ENCODE measurements at places on chromosomes 16 and 17.

DNA sequence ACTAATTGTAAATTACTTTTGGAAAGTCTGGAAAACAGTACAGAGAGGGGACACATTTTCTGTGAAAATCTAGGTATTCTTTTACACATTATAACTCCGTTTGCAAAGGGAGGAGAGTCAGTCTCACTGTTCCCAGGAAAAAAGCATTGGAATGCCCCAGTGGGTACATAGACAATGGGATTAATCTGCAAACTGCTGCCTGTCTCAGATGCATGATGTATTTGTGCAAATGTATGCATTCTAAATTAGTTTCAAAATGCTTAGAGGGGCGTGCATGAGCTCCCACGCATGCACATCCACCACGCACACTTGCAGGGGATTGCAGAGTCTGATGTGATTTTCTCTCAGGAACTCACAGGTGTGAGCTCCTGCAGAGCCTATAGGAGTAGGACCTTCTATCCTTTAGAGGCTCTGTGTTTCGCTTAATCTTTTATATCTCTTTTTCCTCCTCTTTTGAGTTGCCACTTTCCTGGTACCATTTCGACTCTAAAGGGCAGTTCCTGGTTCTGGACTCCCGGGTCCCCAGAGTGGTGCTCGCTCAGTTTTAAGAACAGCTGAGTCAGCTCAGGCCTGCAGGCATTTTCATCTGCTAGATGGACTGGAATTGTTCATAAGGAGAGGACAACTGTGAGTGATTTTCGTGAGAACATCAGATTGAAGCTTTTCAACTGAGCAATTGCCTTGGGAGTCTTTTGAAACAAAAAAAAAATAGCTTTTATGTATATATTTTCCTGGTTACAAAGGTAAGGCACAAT lies 1.1 kb downstream of the BCO1 start:
- no peak for DNase-seq

DNA sequence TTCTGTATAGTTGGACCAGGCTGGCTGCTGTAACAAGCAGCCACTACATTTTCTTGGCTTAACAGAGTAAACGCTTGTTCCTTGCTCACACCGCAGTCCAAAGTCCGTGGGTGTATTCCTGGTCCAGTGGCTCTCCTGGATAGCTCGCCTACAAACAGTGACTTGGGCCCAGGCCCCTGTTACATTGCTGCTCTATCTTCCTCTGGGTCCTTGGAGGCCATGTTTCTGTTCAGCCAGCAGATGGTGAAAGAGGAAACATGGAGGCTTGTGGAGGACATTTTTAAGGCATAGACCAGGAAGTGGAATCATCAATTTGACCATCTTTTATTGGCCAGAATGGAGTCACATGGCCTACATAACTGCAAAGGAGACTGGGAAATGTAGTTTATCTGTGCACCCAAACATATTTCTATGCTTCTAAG lies 55.1 kb downstream of the ATP2C2 start:
- DNase-seq, result no peak

DNA sequence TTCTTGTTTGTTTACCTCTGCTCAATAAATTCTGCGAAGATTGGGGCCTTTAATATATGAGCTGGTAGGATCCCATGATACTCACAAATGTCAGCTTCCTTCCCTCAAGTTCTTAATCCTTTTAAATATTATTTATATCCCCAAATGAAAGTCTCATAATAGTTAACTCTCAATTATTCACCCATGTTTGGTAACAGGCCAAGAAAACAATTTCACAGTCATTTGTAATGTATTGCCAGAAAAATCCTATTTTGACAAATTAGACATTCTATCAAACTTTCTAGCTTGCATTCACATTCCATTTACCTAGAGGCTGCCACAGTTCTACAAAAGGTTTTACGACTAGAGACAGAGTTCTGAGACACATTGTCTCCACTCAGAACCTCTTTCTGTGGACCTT lies 441.2 kb downstream of the UTP18 start:
- no peak for DNase-seq

- no peak for DNase-seq
Observed at GRCh38 chr16:12523002-12523401, 280.7 kb downstream of the CPPED1 start.

- DNase-seq, result no peak
Observed at GRCh38 chr16:66026211-66026610, 340.3 kb upstream of the CDH5 start.

DNA sequence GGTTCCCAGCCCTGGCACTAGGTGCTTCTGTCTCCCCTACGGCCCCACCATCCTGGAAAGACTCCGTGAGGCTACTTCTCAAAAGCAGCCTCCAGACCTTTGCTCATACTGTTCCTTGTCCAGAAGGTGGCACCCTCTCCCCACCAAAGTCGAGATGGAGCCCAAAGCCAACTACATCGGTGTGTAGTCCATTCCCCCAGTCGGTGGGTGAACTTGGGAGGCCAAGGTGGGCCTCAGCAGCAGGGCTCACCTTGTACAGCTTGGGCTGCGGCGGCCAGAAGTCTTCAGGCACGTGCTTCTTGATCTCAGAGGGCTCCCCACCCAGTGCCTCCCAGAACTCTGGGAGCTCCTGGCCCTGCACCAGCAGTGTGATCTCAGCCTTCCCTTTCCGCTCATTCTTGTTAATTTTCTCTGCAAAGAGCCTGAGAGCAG lies 10.2 kb downstream of the FLII start:
- DNase-seq, result peak; percentile 1

- no peak for DNase-seq
Observed at GRCh38 chr16:24936151-24936550, 79.0 kb downstream of the ARHGAP17 start.

DNA sequence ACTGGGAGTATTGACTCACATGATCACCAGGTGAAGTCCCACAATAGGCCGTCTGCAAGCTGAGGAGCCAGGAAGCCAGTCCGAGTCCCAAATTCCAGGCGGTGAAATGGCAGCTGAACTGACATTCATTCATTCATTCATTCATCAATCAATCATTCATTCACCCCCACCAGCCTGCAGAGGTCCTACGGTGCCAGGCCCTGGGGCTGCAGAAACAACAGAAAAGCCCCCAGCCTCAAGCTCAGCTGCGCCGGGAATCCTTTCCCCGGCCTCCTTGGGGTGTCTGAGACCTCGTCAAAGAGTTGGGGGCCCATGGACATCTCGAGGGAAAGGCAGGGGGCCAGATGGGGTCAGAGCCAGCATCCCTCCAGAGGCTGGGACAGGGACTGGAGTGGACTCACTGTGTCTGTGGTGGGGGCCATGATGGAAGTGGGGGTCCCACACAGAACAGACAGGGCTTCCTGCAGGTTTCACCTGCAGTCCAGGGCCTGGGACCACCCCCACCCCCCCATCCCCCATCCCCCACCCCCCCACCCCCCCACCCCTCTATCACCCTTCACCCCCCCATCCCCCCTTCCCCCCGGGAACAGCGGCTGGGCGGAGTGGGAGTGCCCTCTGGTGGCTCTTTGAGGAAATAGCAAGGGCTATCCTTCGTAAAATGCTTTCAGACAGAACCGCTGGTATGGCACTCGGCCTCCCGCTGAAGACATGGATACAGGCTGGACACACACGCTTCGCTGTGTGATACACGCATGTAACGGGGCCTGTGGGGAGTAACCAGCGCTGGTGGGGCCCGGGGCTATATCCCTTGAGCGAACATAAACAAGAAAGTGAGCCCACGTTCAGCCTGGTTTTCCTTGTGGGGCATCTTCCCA lies 8.5 kb upstream of the ZC3H18 start:
- DNase-seq, result no peak

DNA sequence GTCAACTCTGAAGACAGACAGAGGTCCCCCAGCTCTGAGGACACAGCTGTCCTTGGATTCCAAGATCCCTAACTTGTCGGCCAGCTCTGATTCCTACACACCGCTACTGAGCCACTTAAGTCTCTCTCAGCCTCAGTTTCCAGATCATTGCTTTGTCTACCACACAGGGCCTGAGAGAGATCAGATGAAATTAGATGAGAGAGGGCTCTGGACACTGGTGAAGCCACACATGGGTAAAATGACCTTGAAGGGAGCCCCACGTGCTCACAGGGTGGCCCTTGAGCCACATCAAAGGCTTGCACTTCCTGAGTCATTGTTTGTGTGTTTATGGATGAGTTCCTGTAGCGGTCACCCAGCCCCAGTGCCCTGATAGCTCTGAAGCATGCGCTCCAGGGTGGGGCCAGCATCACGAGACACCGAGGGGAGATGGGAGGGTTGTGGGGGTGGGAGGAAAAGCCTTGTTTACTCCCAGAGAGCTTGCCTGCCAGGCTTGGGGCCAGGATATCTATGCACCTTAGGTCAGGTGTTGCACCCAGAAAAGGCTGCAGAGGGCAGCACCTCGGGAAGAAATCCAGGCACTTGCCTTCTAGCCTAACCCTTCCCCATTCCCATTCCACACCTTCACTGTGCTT lies 32.7 kb upstream of the SLC6A2 start:
- no peak for DNase-seq
